ENCODE measurements at places on chromosomes 2 and 18. TPM values are rescaled to one million over a fixed set of nuclear protein-coding genes. Genes with fewer than 3 reads are reported as not detected.

The CPLX4 gene
- not detected for total RNA-seq

The POU3F3 gene
- total RNA-seq, result not detected

The CCDC138 gene
- total RNA-seq, result 4.1 TPM

The CIB4 gene
- not detected for total RNA-seq

The PXDN gene
- 291 TPM for total RNA-seq

The MALL gene
- 42.1 TPM for total RNA-seq

The PPIG gene
- total RNA-seq, result 28.2 TPM

The CHPF gene
- total RNA-seq, result 533 TPM

The RBKS gene
- 2.8 TPM for total RNA-seq

The TUBB8B gene
- total RNA-seq, result not detected

The CTIF gene
- 49.2 TPM for total RNA-seq

The OSR1 gene
- 9.1 TPM for total RNA-seq

The PLA2R1 gene
- 14.9 TPM for total RNA-seq
